ENCODE measurements at places on chromosomes 16 and 17. TPM values are rescaled to one million over a fixed set of nuclear protein-coding genes. Genes with fewer than 3 reads are reported as not detected.

The MBTPS1 gene
- total RNA-seq: 82.5 TPM

The SOST gene
- not detected for total RNA-seq

The C17orf75 gene
- total RNA-seq: 22.7 TPM

The GPR142 gene
- total RNA-seq: not detected

The LRRC37A gene
- 1.7 TPM for total RNA-seq

The UMOD gene
- not detected for total RNA-seq

The CMTM2 gene
- not detected for total RNA-seq

The ANKRD40CL gene
- total RNA-seq: not detected

The KRTAP9-2 gene
- total RNA-seq: not detected

The HEATR9 gene
- not detected for total RNA-seq

The TPSG1 gene
- total RNA-seq: 0.22 TPM

The SHISA9 gene
- 0.11 TPM for total RNA-seq

The BAIAP3 gene
- 5.5 TPM for total RNA-seq

The TSR1 gene
- 13.4 TPM for total RNA-seq

The FBF1 gene
- total RNA-seq: 7.5 TPM

The TBC1D3E gene
- total RNA-seq: not detected

The CTRB1 gene
- 0.67 TPM for total RNA-seq

The TENT4B gene
- 17.7 TPM for total RNA-seq

The RAP1GAP2 gene
- total RNA-seq: 12.7 TPM

The C16orf89 gene
- total RNA-seq: 1.7 TPM

The TAF15 gene
- 110 TPM for total RNA-seq

The MTMR4 gene
- 30.9 TPM for total RNA-seq

The TMC7 gene
- not detected for total RNA-seq

The WDR81 gene
- 36.2 TPM for total RNA-seq

The PIMREG gene
- total RNA-seq: 0.74 TPM

The CTF1 gene
- total RNA-seq: 14.4 TPM

The EDC4 gene
- total RNA-seq: 54.0 TPM

The CHST4 gene
- total RNA-seq: 0.74 TPM

The SP2 gene
- total RNA-seq: 14.6 TPM

The TEKT1 gene
- total RNA-seq: 19.3 TPM

The ARL4D gene
- total RNA-seq: 34.1 TPM

The AANAT gene
- total RNA-seq: not detected

The KRT33A gene
- total RNA-seq: not detected

The P3H4 gene
- total RNA-seq: 16.3 TPM

The SDR42E1 gene
- 0.67 TPM for total RNA-seq

The KCNG4 gene
- not detected for total RNA-seq

The DBF4B gene
- 8.2 TPM for total RNA-seq

The TPSD1 gene
- total RNA-seq: 0.65 TPM

The ADGRG1 gene
- total RNA-seq: 6.2 TPM

The GSDMA gene
- not detected for total RNA-seq

The CFAP20 gene
- total RNA-seq: 35.4 TPM

The CDRT15 gene
- not detected for total RNA-seq

The CYBA gene
- 63.0 TPM for total RNA-seq

The CHRNE gene
- total RNA-seq: 0.60 TPM

The FMNL1 gene
- total RNA-seq: 6.1 TPM

The MILR1 gene
- 5.4 TPM for total RNA-seq

The FLCN gene
- total RNA-seq: 47.3 TPM

The RFWD3 gene
- 11.9 TPM for total RNA-seq

The KRT40 gene
- not detected for total RNA-seq

The CD79B gene
- total RNA-seq: 0.92 TPM

The EFCAB5 gene
- not detected for total RNA-seq

The P2RX5 gene
- total RNA-seq: 0.42 TPM

The RPL23 gene
- 4,146 TPM for total RNA-seq
